GM13976 (cell line): ENCODE measurements at places on chromosomes 5 and 9.
A peak's percentile ranks its signal among the peaks of the same experiment; 100 is the strongest.

DNA sequence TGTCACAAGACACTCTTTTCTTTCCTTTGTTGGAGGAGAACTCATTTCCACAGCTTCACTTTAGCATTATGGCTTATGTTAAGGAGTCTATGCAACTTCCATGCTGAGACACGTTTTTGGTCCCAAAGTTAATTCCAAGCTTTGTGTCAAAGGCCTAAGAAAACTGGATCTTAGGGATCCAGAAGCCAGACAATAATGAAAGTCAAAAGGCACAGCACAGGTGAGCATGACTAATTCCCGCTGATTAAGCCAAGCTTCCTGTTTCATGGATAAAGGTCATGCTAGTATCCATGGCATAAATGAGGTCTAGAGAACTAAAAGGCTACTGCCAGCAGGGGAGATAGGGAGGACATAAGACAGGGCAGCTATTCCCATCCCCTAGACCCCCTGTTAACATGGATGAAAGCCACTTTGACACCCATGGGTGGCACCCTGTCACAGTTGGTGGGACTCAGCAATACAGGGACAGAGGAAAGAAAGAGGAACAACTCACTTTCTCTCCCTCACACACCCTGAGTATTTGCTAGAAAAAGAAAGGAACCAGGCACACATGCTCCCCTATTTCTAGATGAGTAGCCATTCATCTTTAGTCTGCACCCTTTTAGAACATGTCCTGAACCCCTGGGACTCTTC, 438.1 kb upstream of the CDH9 start:
- no peak for DNase-seq

DNA sequence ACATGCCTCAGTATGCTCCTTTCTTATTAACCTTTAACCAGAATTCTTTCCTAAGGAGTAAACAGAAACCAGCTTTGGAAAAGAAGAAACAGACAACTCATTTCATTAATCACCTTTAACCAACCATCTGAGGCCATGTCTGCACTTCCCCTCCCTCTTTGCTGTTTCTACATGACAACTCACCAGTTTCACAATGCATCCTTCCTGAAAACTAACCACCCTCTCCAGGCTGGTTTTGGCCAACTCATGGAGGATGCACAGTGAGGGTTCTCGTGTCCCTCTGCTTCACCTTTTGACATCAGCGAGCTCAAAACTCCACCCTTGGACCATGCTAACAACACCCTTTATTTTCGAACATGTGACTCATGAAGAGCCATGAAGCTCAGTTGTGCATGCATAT, 244.1 kb downstream of the ELAVL2 start:
- no peak for DNase-seq

- DNase-seq = peak; percentile 46
These were observed 6.1 kb upstream of the TMEM252 start for GRCh38 chr9:68546596-68547390.

DNA sequence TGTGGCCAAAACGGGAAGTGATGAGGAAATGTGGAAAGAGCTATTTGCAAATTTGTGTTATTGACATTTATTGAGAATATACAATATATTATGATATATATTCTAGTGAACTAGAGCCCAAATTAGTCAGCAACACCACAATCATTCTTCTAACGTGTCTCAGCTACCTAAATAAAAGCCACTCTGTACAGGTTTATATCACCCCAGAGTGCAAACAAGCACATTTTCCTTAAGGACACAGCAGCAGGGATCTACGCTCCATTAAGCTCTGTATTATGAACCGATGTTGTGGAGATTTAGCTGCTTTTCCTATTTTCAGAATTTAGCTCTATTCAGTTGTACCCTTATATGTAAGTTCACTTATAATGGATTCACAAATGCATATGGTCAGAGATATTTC, 77.9 kb downstream of the CDH18 start:
- no peak for DNase-seq

GRCh38 chr9:17810728-17811571, 232.1 kb downstream of the SH3GL2 start:
- peak; percentile 45 for DNase-seq
